Bronchial epithelial cell (primary cell): ENCODE measurements at places on chromosomes 12 and 14. TPM values are rescaled to one million over a fixed set of nuclear protein-coding genes. Genes with fewer than 3 reads are reported as not detected.

Gene KRT75
- total RNA-seq, result 1.8 and 7.3 TPM in 2 replicates

Gene CD69
- total RNA-seq, result not detected in 2 replicates

Gene SLC38A4
- total RNA-seq, result 2.4 and 2.9 TPM in 2 replicates

Gene GPRC5D
- total RNA-seq, result 0.77 TPM in 1 of 2 replicates, not detected in the other

Gene PNN
- 12.9 and 18.9 TPM in 2 replicates for total RNA-seq

Gene TAS2R7
- not detected in 2 replicates for total RNA-seq

Gene BAZ2A
- total RNA-seq, result 10.8 and 19.1 TPM in 2 replicates

- DNase-seq, result no peak
Observed at GRCh38 chr12:6866920-6867412, 365 bp upstream of the TPI1 start.

DNA sequence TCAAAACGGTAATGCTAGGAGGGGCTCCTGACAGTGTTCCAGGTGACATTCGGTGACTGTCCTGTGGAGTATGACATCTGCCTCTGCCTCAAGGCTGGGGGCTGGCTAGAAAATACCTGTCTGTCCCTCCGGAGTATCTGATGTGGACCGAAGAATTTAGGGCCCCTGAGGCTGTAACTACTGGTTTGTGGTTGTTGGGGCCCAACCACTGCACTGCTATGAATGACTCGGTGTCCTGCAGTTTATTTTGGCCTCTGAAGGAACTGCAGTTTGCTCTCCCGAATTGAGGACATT lies 198.9 kb upstream of the CAND1 start:
- DNase-seq, result no peak

GRCh38 chr12:61504396-61505080 lies 755.7 kb upstream of the USP15 start:
- peak; percentile 50 for DNase-seq

DNA sequence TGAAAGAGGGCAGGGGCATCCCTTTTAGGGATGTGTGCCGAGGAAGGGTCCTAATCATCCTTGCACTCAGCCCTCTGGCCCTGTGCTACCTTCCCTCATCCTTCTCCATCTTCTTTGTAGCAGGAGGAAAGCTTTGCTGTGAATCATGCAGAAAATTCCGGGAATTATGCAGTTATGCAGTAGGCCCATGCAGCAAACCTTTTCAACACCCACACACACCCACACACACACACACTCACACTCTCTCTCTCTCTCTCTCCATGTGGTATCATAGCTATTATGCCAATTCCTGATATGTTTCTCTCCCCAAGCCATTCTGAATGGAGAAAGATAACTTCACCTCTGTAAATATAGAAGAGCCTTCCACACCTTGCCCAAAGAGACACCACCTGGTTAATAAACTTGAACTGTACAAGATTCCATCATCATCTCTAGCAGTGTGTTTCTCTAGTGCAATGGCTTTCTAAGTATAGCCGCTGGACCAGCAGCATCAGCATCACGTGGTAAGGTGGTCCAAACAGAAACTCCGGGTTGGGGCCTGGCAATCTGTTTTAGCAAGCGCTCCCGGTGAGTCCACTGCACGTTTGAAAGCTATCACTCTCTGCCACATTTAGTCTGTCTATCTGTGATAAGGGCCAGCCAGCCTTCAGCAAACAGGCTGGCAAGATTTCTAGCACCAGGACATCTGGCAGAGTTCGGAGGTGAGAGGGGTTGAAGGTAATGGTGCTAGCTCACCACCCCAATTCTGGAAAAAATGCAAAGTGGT lies 57.6 kb downstream of the MDM2 start:
- no peak for DNase-seq

DNA sequence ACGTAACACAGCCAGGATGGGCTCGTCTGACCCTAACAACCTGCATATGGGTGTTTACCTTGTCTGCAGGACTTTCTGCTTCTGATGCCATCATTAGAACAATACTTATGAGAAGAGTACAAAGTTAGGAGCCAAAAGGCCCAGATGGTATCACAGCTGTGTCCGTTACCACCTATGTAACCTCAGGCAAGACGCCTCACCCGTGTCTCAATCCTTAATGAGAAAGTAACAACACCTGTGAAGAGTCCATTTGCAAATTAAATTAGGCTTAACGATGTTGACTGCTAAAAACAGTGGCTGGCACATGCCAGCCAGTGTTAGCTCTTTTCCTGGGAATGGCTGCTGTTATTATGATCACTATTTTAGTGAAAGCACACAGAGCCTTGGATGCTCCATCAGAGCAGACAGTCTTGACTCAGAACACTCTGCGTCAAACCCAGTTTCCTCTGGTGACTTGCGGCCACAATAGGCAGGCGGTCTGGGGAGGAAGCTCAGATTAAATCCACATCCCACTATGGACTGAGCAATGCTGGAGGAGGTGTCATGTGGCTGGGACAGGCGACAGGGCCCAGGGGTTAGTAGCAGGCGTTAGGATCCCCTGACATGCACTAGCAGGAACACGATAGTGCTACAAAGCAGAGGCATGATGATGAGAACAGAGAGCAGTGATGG lies 125.3 kb downstream of the SLC15A4 start:
- DNase-seq, result no peak

GRCh38 chr12:33283054-33283453 lies 156.6 kb downstream of the SYT10 start:
- no peak for DNase-seq

- no peak for DNase-seq
Observed at GRCh38 chr12:69903548-69903947, 78.5 kb downstream of the MYRFL start.

DNA sequence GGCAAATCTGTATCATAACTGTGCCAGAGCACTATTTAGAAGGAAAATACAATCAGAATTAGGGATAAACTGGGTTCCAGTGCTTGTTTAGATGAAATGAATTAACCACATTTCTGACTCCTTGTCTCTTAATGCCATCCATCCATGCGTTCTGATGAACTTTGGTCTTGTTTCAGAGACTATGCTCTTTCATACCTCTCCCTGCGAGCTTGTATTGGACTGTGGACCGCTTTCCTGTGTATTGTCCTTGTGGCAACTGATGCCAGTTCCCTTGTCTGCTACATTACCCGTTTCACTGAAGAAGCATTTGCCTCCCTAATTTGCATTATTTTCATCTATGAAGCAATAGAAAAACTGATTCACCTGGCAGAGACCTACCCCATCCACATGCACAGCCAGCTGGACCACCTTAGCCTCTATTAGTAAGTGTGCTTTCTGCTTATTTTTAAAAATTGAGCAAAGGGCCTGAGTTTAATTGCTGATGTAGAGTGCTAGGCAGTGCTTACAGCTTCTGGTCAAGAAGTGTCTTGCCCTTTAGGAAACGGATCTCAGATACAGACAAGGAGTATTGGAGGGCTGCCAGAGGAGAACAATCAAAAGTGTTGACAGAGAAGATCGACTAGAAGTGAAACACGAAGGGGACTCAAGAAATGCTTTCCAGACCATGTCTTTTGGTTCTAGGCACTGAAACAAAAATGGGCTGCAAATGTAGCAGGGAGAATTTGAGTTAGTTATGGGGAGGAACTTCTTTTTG lies 46.7 kb downstream of the SLC4A8 start:
- DNase-seq, result no peak

GRCh38 chr12:49108958-49109404 lies 1.7 kb downstream of the LMBR1L start:
- no peak for DNase-seq

GRCh38 chr12:59632408-59632807 lies 36.6 kb downstream of the SLC16A7 start:
- no peak for DNase-seq

GRCh38 chr12:96571101-96571862 lies 81.9 kb downstream of the CFAP54 start:
- DNase-seq, result peak; percentile 28
